ENCODE measurements at places on chromosomes 6 and 20. TPM values are rescaled to one million over a fixed set of nuclear protein-coding genes. Genes with fewer than 3 reads are reported as not detected.

Gene PRICKLE4
- total RNA-seq = not detected

Gene SASH1
- 61.0 TPM for total RNA-seq

Gene CDSN
- not detected for total RNA-seq

Gene MCCD1
- total RNA-seq = not detected

Gene PRPH2
- 3.3 TPM for total RNA-seq

Gene ADAM33
- 3.5 TPM for total RNA-seq

Gene ETV7
- total RNA-seq = 3.5 TPM

Gene LY6G5C
- 0.72 TPM for total RNA-seq

Gene TNNC2
- total RNA-seq = 0.29 TPM

Gene CTNNBL1
- 19.5 TPM for total RNA-seq

Gene OSTM1
- 36.5 TPM for total RNA-seq
